Muscle of arm (tissue), 14 donors: ENCODE measurements at places on chromosomes 6 and 20. TPM values are rescaled to one million over a fixed set of nuclear protein-coding genes. Genes with fewer than 3 reads are reported as not detected.

DNA sequence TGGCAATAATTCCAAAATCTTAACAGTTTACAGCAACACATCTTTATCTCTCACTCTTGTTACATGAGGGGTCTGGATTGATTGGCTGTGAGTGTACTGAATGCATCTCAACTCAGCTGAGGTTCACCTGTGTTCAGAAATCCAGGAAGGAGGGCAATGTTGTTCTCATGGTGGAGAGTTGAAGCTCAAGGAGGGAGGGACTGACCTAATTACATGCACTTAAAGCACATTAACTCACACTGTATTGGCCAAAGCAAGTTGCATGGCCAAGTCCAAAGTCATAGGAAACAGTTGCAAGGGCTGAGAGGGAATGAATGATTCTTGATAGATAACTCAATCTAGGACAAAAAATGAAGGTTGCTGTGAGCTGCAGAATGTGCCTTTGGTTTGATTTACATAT, 102.2 kb downstream of the DOK5 start:
- no peak for DNase-seq

DNA sequence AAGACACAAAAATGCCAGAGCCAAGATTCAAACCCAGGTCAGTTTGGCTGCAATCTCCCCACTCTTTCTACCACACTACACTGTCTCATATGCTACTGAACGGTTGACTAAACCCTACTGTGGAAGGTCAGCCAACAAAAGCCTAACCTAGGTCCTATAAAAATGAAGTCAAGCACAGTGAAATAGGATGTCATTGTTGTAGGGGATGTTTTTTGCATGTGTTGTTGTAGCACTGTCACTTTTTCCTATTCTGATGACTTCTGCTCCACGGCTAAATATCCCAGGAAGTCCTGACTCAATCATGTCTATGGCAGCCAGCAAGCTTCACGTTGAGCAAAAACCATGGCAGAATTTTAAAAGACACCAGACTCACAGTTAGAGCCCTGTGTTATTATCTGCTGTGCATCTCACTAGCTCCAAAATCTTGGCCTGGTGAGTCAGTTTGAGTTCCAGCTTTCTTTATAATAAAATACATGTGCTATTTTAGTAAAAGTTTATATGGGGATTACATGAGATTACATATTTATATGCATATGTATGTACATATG, 322.1 kb upstream of the NT5E start:
- no peak for DNase-seq

GRCh38 chr6:17923401-17923863, 64.0 kb downstream of the KIF13A start:
- no peak for DNase-seq

Gene SLC32A1
- polyA plus RNA-seq, result not detected

Gene C6orf89
- 37.1 TPM for polyA plus RNA-seq

Gene PCK1
- polyA plus RNA-seq, result not detected
